ENCODE measurements at places on chromosomes 3 and 15.

DNA sequence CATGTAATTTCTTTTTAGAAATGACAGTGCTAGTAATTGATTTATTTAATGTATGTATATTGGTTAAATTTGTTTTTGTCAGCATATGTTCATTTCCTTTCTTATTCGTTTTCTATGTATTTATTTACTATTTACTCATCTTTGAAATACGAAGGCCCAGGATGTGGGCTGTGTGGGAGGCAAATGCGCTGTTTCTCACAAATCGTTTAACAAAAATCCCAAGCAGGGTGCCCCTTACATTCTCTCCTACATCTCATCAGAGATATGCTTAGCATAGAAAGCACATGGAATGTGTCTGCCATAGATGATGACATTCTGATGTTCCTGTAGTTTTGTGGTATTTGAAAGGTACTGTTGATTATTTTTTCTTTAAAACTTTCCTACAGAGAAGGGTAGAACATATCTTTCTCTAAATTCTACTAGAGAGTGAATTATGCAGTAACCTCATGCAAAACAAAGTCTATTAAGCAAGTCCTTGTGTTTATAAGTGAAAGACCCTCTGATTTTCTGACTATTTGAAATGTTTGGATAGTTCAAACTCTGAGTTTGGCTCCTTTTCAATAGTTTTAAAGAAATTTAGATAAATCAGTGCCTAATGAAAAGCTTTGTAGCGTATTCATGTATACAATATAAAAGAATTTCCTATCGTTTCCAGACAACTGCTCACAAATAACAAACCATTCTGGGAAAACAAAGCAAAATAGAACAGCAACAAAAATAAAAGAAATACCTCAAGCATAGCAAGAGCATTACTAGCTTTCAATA, 111.1 kb upstream of the VGLL3 start:
- no peak for DNase-seq

DNA sequence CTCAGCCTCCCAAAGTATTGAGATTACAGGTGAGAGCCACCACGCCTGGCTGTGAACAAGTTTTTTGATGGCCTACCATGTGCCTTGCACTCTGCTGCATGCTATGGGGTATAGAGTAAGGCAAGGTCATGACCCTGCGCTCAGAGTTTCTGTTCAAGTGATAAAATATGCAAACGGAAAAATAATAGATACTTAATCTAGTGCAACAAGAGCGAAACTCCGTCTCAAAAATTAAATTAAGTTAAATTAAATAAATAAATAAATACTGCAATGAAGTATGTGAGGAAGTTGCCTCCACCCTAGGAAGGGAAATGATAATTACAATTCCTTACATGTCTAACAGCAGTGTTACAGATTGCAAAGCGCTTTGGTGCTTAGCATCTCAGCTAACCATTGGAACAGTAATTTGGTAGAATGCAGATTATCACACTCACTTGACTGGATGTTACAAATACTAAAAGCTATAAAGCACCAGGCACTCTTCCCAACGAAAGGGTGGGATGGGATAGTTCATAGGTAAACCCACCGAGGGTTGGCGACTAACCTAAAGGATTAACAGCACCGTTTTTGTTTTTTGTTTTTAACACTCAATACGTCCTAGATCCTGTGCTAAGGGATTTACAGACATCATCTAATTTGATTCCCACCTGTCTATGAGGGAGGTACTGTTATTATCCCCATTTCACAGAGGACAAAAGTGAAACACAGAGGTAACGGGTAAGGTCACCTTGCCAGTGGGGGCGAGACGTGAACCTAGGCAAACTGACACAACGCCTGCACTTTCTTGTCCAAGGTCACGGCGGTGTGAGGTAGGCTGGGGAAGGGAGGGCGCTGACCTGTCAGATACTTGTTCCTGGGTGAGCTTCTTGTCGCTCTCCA, 793 bp upstream of the FANCD2 start:
- DNase-seq = no peak

GRCh38 chr3:108804966-108805365, 17.6 kb upstream of the TRAT1 start:
- no peak for DNase-seq

DNA sequence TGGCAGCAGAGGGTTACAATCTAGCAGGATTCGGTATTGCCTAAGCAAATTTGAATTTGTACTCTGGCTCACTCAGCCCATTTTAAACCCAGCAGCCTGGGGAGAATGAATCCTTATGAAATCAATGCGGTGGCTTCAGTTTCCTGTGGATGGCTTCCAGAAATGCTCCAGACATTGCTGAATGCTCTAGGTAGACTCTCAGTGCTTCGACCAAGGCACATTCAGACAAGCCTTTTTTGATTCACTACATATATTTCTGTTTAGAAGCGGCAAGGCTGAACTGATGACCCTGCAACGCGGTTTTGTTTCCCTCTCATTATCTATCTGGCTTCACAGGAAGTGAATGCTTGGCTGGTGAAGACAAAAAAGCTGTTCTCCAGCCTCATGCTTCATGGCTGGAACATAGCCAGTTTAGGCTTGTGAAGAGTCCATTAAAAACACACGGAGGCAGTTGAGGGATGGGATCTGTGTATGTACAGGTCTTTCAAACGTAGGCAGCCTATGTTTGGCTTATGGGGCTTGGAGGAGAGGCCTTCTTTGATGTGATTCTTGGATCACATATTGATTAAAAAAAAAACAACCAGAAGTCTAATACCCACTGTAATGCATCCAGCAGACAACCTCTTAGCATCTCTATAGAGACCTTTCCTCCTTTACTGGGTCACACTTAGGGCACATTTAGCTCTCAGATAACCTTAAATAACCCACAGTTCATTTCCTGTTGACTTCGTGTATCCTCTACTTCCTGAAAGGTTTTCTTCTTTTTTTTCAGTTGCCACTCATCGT, 400.2 kb upstream of the TBL1XR1 start:
- DNase-seq = peak; percentile 23

DNA sequence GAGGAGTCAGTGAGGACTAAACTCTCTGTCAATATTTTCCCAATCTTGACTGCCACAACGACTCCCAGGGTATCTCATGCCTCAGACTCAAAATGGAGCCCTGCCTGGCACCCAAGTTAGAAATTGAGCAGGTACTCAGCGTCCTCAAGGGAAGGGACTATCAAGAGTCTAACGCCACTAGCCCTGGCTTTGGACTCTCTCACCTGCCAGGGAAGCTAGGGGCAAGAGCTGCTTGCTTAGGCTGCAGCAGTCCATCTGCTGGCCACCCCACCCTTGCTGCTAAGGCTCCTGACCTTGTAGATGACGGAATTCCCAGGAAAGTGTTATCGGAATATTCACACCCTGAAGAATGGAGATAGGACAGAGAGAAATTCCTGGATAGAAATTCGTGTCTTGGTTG, 33.0 kb downstream of the ZIC4 start:
- no peak for DNase-seq

DNA sequence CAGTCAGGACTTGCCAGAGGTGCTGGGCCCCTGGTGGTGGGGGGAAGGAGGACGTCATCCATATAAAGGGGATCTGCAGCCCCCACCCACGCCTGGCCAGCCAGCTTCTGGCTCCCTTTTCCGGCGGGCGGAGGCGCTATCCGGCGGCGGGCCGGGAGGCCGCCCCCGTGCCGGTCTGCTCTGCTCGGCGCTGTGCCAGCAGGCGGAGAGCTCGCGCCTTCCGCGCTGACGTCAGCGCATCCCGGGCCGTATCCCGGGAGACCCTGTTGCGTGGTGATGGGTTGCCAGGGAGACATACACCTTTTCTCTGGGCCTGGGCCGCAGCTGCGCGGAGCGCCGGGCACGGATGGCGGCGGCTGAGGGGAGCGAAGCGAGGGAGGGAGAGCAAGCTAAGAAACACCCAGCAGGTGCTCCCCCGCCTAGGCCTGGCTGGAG, 1.1 kb downstream of the FAM131A start:
- no peak for DNase-seq
